Stimulated activated CD8-positive, alpha-beta memory T cell treated with anti-CD3 and anti-CD28 coated beads, Interleukin-15, amount 100 ng/mL, for 4 hours (primary cell): ENCODE measurements at places on chromosomes 1 and 21.

GRCh38 chr1:236851871-236852270 is 56.8 kb downstream of the MTR start:
- no peak for DNase-seq

DNA sequence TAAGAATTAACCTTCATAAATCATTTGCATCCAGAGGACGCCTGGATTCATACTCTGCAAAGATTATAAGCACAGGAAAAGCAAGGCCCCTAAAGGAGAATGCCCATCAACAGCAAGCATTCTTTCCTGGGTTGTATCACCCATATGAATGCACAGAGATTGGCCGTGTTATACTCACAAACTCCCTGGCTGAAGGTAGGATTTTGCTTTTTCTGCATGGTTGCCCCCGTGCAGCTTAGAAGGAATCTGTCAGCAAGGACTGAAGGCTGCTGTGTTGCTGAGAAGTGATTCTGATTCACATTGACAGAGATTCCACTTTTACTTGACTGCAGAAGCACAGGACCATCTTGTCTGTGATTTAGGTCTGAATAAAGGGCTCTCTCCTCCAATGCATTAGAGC is 283.0 kb downstream of the LRRIQ3 start:
- no peak for DNase-seq

- DNase-seq = no peak
Measured at GRCh38 chr1:212238552-212238951, 46.7 kb upstream of the PPP2R5A start.

- DNase-seq = no peak
Measured at GRCh38 chr1:59290193-59290949, 6.5 kb upstream of the FGGY start.

DNA sequence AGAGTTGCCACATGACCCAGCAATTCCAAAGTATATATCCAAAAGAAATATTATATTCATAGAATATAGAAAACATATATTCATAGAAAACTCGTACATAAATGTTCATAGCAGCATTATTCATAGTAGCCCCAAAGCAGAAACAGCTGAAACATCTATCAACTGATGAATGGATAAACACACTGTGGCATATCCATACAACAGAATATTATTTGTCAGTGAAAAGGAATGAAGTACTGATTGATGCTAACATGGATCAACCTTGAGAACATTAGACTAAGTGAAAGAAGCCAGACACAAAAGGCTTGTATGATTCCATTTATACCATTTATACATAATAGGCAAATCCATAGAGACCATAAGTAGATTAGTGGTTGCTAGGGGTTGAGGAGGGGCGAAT is 21.7 kb upstream of the MACF1 start:
- DNase-seq = no peak

GRCh38 chr1:107010582-107010981 is 45.9 kb upstream of the PRMT6 start:
- DNase-seq = no peak

DNA sequence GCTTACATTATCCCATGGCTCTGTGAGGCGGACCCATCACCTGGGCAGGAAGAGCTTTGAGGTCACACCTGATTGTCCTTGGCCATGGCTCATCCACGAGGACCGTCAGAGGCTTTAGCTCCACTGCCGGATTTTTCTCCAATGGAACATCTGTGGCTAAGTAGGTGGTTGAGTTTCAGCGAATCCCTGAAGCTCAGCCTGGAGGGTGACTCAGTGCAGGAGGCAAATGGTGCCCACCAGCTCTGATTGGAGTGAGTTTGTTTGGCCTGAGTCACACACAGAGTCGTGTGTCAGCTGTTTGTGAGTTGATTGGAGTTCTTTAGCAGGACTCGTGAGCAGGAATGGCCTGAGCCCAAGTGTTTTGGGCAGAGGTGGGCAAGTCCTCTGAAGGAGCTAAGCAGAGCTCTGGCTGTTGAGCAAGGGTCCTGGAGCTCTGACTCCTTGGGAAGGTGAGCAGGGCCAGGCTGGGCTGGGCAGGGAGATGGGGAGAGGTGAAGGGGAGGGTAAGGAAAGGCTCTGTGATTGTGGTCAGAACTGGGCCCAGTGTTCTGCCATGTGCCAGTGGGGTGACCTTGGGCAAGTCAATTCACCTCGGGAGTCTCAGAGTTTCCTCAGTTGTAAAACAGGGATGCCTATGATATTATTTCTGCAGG is 2.0 kb downstream of the SLC6A17 start:
- no peak for DNase-seq

GRCh38 chr1:33960188-33960895 is 96.5 kb downstream of the HMGB4 start:
- DNase-seq = no peak
